ENCODE measurements at places on chromosomes 16 and 17.

DNA sequence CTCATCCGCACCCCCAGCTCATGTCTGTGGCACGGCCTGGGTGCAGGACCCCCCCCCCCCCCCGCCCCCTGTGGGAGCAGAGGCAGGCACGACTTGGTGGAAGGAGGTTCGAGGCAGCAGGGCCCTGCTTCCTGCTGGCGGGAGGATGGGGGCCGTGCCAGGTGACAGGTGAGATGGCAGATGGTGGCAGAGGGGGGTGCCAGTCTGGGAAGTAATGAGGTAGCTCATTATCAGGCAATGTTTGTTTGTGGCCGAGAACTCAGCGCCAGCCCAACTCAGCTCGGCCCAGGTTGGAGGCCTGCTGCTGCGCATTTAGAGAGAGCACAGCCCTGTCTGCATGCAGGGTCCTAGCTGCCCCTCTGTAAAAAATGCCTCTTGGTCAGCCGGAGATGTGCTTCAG, 40.1 kb upstream of the JPH3 start:
- no peak for DNase-seq

GRCh38 chr17:8855477-8856204, 11.8 kb downstream of the PIK3R6 start:
- no peak for DNase-seq

DNA sequence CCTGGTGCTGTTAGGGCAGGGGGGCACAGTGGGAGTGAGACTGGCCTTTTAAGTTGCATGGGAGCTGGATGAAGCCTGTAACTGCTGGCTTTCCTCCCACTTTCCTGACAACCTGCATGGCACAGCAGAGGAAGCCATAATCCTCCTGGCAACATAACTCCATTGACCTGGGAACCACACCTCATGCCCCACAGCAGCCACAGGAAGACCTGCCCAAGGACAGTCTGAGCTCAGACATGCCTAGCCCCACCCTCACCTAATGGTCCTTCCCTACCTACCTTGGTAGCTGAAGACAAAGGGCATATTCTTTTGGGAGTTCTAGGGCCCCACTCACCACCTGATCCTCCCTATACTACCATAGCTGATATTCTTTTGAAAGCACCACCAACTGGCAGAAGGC, 482.2 kb upstream of the TOM1L1 start:
- DNase-seq = no peak

- no peak for DNase-seq
Measured at GRCh38 chr17:35892091-35893035, 12.2 kb upstream of the CCL5 start.

DNA sequence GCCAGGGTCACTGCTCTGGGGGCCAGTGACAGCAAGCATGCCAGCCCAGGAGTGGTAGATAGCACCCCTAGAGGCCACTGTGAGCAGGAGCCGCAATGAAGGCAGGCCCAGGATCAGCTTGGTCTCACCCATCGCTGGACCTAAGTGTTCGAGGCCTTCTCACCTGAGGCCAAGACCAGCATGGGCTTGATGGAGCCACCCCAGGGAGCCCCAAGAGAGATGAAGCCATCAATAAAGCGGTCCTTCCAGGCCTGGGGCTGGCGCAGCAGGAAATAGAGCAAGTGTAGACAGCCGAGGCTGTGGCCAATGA, 1.8 kb downstream of the LCAT start:
- no peak for DNase-seq

DNA sequence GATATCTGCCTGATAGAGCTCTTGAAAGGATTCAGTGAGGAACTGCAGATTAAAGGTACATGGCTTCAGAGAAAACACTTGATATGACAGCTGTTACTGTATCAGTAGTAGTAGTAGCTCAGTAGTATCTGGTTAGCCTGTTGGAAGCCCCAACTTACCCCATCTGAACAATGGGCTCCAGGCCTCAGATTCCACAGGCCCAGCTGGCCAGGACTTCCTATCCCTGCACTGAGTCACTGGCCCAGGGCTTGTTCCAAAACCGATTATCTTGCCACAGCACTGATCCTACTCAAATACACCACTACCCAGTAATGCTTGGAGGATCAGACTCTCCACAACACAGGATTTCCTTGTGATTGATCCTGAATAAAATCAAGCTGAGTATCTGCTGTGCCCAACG, 32.6 kb downstream of the DCUN1D3 start:
- no peak for DNase-seq

- DNase-seq = no peak
Measured at GRCh38 chr16:65113441-65113840, 8.4 kb downstream of the CDH11 start.

GRCh38 chr17:61591930-61592329, 911 bp upstream of the NACA2 start:
- no peak for DNase-seq

DNA sequence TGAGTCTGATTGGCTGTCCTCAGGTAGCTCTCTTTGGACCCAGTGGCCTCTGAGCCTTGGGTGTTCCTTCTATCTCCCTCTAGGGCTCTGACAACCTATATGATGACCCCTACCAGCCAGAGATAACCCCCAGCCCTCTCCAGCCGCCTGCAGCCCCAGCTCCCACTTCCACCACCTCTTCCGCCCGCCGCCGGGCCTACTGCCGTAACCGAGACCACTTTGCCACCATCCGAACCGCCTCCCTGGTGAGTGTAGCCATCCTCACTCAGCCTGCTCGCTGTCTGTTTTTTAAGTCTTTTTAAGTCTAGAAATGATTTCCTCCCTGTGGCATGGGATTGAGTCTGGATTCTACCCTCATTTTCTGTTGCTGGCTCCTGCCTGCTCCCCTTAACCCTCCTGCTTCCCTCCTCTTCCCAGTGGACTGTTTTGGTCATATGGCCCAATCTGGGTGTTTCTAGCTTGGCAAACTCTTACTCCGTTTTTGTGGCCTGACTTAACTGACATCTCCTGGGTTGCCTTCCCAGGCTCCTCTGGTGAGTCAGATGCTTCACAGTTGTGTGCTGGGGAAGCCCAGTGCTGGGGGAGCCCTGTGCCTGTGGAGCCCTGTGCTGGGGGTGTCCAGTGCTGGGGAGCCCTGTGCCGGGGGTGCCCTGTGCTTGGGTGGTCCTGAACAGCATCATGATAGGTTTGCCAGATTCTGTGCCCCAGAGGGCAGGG, 9.9 kb downstream of the TAOK2 start:
- DNase-seq = no peak

- DNase-seq = no peak
Measured at GRCh38 chr16:2520784-2521531, 787 bp downstream of the AMDHD2 start.

- DNase-seq = no peak
Measured at GRCh38 chr16:53372992-53373871, 61.0 kb upstream of the RBL2 start.

- DNase-seq = no peak
Measured at GRCh38 chr16:87895641-87896141, 26.4 kb upstream of the SLC7A5 start.

- DNase-seq = no peak
Measured at GRCh38 chr17:7632492-7632894, 2.6 kb downstream of the SHBG start.

GRCh38 chr17:22145605-22146178, 453.4 kb downstream of the KCNJ18 start:
- DNase-seq = no peak

GRCh38 chr17:82045936-82046484, 5.6 kb downstream of the RFNG start:
- DNase-seq = no peak

DNA sequence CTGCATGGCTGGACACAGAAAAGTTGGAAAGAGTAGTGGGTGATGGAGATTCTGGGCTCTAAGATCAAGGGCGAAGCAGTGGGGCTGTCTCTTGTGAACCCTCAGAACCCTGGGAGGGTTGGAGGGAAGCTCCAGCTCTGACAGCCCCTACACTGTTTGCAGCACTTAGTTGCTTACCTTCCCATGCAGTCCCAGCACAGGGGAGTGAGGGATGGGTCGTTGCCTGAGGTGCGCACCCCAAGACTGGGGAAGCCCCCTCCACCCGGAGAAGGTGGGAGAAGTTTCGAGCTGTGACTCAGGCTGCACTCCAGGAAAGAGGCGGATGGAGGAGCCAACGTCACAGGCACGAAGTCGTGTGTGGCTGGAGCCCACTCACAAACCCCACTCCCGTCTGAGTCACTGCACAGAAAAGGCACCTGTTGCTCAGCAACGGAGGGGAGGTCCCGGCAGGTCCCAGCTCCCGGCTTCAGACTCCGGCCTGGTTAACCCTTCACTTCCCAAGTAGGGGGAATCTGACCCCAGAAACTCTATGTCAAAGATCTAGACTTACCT, 60.1 kb downstream of the AIPL1 start:
- DNase-seq = no peak

Measured in frontal cortex (tissue), 4 donors.